Mesenteric fat pad (tissue), 1 donor: ENCODE measurements at places on chromosomes 6 and 20. TPM values are rescaled to one million over a fixed set of nuclear protein-coding genes. Genes with fewer than 3 reads are reported as not detected.

The PIGT gene
- 90.9 TPM for total RNA-seq

The ADGRB3 gene
- 0.74 TPM for total RNA-seq

The LY6G6D gene
- total RNA-seq: not detected

The GCM1 gene
- 0.35 TPM for total RNA-seq

The TTK gene
- total RNA-seq: 0.58 TPM

The CLPSL1 gene
- total RNA-seq: not detected
